NCI-H524 (cell line): ENCODE measurements at places on chromosomes 16 and 17.

GRCh38 chr17:13638855-13639458 is 37.2 kb upstream of the HS3ST3A1 start:
- no peak for DNase-seq

- DNase-seq: no peak
Measured at GRCh38 chr17:8002721-8003593, 542 bp downstream of the GUCY2D start.

- no peak for DNase-seq
Measured at GRCh38 chr17:61517843-61518606, 65.8 kb downstream of the TBX4 start.

GRCh38 chr17:6755731-6756184 is at the start of gene XAF1:
Gene XAF1, plus strand, starts transcription at chr17:6756046. Its CDS starts 33 bp downstream, at chr17:6756079.
- no peak for DNase-seq

GRCh38 chr16:63623551-63624039 is 1498.3 kb downstream of the CDH11 start:
- DNase-seq: no peak

DNA sequence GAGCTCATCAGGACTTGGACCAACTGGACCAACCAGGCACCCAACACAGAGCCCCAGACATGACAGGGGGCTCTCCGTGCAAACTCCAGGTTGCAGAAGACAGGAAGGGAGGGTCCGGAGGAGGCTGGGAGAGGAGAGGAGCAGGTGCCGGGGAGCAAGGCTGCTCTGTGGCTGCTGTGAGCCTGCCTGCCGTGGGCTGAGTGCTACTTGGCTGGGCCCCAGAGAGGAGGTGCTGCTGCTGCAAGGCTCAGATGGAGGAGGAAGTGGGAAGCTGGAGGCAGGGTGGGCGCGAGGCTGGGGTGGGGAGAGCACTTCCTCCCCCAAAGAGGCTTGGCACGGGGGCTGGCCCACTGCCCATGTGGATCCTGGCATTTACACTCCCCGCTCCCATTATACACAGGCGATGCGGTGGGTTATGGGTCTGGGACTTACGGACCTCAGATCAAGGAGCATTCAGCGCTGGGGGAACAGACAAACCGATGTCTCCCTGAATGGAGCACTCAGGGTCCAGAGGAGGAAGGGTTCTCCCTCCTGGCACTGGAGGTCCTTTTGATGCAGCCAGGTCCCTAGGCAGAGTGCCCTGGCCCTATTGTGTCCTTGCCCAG is 15.9 kb downstream of the EPOP start:
- DNase-seq: no peak

- no peak for DNase-seq
Measured at GRCh38 chr16:2178321-2179106, 17.9 kb downstream of the CASKIN1 start.

DNA sequence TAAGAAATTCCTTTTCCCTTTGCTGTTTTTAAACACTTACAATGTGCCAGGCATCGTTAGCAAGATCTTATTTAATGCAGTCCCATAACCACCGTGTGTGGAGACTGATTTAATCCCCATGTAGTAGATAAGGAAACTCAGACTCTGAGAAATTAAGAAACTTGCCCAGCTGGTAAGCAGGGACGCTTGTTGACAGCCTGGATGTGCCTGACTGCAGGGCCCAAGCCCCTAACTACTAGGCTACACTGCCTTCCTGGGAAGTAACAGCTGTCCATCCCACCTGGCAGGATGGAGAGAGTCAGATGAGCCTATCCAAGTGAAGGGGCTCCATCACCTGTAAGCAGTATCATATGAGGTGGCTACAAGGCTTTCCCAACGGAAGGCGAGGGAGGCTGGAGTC is 23.1 kb downstream of the CDK5RAP3 start:
- no peak for DNase-seq
